ENCODE measurements at places on chromosomes 11 and 22.
A peak's percentile ranks its signal among the peaks of the same experiment; 100 is the strongest.

DNA sequence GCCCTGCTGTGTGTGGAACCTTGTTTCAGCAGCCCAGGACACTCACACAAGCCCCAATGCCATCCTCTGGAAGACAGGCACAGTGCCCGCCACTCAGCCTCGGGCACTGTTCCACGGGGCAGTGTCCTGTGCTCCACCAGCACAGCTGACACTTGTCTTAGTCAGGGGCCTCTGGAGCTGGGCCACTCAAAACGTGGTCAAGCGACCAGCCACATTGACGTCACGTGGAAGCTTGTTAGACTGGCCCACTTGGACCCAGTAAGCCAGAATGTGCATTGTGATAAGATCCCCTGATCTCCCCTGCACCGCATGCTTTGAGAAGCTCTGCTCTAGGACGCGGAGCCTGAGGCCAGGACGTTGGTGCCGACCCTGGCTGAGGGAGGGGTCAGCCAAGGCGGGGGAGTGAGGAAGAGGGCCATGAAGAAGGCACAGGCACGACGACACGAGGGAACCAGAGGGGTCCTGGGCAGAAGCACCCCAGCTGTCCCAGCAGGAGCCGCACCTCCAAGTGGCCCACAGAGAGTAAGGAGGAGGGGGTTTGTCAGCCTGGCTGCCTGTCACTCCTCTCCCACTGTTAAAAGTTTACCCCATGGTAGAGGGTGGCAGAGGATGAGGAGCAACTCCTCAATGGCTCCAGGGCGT is 64.6 kb downstream of the LINC01488 start:
- DNase-seq, result no peak

- DNase-seq, result peak; percentile 84
These were observed at the start of gene PRDM11 for GRCh38 chr11:45146072-45147016. Gene PRDM11, plus strand, starts transcription at chr11:45146639. Its CDS starts 35,128 bp downstream, at chr11:45181767.

DNA sequence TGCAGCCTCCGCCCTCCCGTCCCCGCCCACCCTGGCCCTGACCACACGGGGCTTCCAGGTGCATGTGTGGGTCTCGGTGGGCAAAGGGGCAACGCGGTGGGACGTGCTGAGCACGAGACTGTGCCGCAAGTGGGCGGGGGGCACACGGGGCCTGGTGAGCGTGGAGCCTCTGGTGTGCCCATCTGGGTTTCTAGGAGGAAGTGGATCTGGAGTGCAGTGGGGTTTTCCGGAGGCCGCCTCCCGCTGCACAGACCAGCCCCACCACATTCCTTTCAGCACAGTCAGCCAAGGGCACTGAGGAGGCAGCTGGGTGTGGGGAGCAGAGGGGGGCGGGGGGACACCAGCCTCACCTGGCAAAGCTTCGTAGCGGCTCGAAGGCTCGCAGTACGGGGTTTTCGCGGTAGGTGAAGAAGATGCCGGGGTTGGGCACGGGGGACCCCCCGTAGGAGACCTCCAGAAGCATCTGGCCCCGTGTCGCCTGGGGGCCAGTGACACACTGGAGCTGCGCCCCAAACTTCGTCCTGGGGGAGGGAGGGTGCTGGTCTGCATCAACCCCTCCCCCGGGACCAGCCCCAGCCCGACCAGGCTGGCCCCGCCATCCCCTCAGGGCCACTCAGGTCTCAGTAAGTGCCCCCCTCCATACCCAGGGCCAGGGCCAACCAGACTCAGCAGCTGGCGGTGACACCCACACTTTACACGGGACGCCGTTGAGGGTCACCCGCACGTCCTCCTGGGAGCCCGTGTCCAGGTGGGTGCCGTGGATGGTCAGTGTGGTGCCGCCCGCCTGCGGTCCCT is 12.4 kb upstream of the MAPK11 start:
- no peak for DNase-seq

DNA sequence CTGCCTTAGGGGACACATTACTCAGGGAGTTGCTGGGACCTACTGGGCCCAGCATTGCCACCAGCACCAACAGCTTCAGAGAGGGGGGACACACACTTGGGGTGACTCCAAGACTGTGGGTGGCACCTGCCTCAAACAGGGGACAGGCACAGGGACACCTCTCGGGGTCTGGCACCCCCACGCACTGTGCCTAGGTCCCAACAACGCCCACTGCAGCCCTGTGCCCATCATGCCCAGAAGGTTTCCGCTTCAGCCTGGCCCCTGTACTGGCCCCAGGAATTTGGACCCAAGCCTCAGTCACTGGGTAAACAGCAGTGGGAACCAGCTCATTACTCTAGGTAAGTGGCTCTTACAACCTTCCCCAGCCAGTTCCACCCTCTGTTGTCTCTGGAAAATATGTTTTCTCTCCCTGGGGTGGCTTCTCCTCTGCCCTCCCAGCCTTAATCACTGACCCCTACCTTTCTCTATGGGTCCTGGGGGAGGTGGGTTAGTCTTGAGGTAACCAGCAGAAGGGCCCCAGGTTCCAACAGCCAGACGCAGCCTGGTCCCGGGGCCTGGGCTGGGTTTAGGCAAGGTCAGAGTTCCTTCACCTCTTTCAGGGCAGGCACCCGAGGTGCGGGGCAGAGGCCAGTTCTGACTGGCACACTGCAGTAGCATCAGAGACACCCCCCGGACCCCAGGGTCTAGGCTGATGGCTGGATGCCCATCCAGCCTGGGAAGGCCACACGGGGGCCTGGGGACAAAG is 123.6 kb downstream of the MED15 start:
- DNase-seq, result no peak

- DNase-seq, result no peak
These were observed 17.7 kb downstream of the CTNND1 start for GRCh38 chr11:57779276-57779675.

Data from NCI-H446 (cell line).